Muscle of leg (tissue), 16 donors: ENCODE measurements at places on chromosomes 5 and 9.

DNA sequence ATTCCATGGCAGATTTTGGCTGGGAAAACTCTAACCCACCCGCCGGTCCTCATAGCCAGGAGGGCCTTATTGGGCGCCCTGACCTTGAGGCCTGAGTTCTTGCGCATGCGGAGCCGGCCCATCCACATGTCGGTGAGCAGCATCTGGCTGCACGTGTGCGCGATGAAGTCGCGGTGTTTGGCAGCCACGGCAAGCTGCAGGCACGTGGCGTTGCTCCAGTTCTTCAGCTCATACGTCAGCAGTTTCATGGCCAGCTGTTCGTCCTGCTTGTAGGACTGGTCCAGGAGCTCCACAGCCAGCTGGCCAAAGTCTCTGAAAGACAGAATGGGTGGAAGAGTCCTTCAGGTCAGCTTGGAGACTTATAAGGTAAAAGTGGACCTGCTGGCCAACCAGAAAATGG lies 204.3 kb upstream of the KLF9 start:
- DNase-seq: peak; percentile 62

- peak; percentile 78 for DNase-seq
These were observed 88.2 kb upstream of the SMIM23 start for GRCh38 chr5:171697221-171698102.

DNA sequence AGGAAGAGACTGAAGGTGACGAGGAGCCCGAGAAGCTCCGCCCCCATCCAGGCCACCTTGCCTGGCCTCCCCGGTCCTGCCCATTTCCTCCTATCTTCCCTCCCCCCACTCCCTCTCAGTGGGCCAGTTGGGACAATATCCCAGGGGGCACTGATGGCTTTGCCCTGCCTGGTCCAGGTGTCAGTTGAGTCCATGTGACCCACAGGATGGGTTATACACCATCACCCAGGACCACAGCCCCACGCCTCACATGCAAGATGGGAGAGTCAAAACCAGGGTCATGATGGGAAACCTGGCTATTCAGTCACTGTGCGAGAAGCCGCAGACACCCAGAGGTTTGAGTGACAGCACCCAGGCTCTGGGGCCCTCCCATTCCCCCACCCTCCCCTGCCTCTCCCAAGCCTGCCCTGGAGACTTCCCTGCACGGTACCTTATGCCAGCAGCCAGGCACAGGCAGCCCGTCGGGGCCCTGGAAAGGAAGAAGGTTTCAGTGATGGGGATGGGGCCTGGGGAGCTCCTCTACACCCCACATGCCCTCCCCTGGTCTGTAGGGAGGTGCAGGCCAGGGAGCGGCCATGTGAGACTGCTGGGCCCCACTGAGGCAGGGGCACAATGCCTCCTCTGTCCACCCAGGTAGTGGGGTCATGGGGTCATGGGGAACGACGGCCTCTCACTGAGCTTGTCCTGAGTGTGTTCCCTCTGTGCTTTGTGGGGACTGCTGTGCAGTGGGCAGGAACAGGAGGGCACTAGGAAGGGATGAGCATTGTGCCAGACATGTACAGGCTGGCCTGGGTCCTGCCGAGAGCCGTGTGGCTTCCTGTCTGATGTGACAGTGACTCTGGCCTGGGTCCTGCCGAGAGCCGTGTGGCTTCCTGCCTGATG lies 6.3 kb upstream of the PHYKPL start:
- no peak for DNase-seq

DNA sequence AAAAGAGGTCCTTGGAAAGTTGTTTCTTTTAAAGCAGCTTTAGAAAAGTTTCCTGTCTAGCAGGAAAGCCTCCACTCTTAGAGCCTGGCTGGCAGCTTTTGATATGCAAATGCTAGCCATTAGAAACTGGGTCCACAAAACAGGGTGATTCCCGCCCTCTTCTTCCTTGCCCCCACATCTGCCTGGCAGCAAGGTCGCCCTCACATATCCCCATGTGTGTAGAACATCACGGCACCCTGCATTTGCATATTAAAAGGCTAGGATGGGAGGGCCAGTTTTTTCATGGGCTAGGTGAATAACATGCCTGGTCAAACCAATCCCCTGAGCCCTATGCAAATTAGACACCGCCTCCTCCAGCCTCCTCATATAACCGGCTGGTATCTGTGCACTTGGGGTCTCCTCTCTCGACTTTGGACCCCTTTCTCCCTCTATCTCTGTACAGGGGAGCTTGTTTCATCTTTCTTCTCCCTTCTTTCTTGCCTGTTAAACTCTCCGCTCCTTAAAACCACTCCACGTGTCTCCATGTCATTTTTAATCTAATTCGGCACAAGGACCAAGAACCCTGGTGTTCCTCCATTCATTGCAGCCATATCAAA lies 426.8 kb upstream of the CTNND2 start:
- no peak for DNase-seq

- DNase-seq: no peak
These were observed 38.0 kb upstream of the UBTD2 start for GRCh38 chr5:172321593-172321992.

DNA sequence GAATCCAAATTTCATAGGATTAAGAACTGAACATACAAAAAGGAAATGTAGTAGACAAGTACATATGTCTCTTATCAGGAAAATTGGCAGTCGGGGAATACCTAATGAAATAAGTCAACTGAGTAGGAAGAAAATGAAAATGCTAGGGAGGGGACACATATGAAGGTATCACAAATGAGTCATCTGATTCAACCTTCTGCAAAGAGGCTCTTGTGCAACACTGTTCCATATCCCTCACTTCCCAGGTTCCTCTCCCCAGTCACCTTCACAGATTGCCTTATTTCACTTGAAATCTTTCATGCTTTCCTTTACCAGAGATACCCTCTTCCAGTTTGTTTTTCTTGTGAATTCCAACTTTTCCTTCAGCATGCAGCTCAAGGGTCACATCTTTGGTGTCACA lies 139.0 kb downstream of the RFX3 start:
- no peak for DNase-seq

DNA sequence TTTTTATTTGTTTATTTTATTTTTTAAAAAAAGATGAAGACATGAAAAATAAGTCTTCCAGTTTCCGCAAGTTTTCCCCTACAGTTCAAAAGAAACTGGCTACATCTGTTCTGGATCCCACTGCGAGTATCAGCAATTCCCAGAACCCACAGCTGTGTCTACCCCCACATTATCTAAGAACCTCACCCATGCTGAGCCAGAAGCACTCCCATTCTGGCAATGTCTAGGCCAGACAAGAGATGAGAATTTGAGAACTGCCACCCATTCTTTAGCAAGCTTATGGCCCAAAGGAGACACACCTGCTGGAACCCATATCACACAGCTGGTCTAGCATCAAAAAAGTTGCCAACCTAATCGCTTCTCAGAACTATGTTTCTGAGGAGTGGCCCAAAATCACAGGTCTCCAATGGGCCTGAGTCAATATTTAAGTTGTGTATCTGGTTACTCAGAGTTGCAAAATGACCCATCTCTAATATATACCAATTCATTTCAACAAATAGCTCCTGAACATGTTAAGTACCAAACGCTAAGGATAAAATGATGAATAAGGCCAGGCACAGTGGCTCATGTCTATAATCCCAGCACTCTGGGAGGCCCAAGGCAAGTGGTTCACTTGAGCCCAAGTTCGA lies 27.1 kb downstream of the MTMR12 start:
- DNase-seq: no peak

GRCh38 chr9:25648116-25648515 lies 30.1 kb downstream of the TUSC1 start:
- no peak for DNase-seq

DNA sequence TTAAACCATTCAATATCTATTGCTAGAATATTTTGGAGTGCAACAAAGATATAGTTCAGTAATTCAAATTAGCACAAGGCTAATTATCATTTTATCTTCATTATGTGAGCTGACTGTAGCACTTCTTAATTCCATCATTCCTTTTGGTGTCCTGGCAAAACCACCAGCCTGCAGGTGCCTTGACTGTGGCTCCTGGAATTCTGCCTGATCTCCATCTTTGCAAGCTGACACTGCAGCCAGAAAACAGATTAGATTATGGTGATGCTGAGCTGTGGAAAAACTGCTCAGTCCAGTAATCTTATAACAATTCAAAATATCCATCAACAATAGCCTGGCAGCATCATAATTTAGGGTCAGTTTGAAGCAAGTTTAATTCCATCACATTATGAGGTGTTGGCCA lies 919.5 kb downstream of the DTWD2 start:
- no peak for DNase-seq

- no peak for DNase-seq
These were observed 514.8 kb downstream of the RAB3C start for GRCh38 chr5:59097712-59098111.

- no peak for DNase-seq
These were observed 193.9 kb downstream of the RFK start for GRCh38 chr9:76200315-76200714.

DNA sequence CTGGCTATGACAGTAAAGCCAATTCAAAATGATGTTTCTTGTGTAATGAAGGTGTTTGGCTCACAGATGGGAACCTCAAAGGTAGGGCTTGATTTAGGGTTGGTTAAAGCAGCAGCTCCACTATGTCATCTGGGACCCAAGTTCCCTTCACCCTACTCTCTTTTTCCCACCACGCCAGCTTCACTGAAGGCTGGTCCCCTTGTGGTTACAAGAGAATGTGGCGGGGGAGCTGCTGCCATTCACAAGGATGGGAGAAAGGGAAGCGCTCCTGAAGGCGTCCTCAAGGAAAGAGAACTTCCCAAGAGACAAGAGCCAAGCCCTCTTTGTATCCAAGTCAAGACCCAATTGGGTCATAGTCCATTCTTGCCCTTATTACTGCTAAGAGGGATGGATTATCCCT lies 72.7 kb downstream of the NTRK2 start:
- no peak for DNase-seq

GRCh38 chr9:36092509-36093215 lies 43.9 kb upstream of the GLIPR2 start:
- peak; percentile 46 for DNase-seq

DNA sequence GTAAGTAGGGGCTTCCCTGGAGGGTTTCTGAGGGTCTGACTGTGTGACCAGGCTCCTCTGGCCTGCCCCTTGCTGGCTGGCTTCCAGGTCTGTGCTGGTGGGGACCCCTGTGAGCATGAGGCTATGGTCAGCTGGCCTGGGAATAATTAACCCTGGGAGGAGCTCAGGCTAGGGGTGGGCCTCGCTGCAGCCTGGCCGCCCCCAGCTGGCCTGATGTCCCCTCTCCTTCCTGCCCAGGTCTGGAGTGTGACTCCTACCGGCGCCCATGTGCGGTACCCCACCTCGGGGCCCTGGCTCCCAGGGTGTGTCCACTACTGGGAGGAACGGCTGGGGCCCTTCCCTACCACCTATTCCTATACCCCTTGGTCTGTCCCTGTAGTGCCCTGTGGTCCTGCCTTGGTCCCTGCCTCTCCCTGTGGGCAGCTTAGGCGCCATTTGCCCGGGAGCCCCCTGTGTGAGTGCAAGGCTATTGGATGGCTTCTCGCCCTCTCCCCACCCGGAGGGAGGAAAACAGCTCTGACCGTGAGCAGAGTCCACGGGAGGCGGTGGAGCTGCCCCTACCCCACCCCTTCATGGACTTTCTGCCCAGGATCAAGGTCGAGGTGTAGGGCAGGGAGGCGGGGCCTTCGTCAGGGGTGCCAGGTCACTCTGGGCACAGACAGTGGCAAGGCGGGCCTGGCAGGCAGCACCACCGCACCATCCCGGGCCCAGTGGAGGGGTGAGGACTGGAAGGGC lies 9.4 kb downstream of the RXRA start:
- DNase-seq: no peak

DNA sequence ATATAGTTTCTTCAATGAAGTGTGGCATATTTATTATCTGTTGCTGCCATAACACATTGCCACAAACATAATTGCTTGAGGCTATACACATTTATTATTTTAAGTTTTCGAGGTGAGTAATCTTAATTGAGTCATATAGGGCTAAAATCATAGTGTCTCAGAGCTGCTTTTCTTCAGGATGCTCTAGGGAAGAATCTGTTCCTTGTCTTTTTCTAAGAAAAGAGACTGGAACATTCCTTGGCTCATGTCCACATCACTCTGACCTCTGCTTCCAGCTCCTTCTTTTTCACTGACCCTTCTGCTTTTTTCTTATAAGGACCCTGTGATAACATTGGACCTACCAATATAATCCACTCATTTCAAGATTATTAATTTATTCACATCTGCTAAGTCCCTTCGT lies 632.4 kb upstream of the TYRP1 start:
- DNase-seq: no peak

GRCh38 chr5:158276692-158277091 lies 417.7 kb upstream of the CLINT1 start:
- DNase-seq: no peak

- peak; percentile 40 for DNase-seq
These were observed 149.5 kb downstream of the FANCC start for GRCh38 chr9:95167998-95168397.

DNA sequence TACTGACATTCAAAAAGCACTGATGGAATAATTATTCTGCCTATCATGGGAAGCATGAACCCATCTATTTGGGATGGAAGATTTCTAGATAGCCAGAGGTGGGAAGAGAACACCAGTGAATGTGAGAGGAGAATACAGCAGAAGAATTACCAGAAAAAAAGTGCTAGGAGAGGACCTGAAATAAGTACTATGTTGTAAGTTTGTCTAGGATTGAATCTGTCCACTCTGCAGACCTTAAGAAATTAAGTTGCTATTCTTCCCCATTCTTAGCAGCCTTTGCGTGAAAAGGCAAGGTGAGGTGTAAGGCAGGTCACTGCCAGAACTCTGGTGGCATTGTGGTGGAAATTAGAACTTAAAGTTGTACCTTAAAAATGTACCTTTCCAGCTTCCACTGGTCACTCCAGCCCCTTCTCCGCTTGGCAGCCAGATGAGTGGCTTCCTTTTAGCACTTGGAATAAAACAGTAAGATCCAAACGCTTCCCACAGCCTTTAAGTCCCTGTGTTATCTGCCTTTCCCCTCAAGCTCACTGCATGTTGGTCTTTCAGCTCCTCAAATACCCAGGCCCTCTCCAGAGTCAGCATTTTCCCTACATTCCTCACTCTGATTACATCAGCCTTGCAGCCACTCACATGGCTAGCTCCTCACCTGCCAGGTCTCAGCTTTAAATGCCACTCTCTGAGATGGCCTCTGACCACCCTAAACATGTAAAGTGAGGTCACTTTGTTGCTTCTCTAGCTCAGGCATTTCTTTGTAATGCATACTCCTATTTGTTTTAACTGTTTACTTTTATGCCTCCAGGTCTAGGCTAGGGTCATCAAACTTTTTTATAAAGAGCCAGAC lies 253.0 kb downstream of the EPB41L4A start:
- DNase-seq: no peak

- DNase-seq: peak; percentile 55
These were observed 777 bp downstream of the ENDOG start for GRCh38 chr9:128818839-128819715.

DNA sequence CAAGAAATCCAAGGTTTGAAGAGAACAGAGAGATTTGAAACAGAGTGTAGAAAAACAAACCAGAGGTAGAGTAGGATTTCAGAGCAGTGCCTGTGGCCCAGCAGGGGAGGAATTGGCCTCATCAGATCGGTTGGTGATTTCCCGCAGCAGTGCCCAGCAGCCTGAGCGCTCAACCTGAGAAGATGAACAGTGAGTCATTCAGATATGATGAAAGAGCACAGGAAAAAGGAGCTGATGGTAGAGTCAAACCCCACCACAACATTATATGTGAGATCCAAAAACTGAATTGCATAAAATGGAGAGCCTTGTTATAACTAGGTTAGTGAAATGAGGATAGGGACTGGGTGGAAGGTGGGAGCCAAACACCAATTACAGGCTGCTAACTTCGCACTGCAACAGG lies 248.9 kb downstream of the PIK3R1 start:
- DNase-seq: no peak

- DNase-seq: no peak
These were observed 148.0 kb downstream of the TARS1 start for GRCh38 chr5:33588654-33589372.
